Placental pericyte (primary cell): ENCODE measurements at places on chromosomes 1 and 21. TPM values are rescaled to one million over a fixed set of nuclear protein-coding genes. Genes with fewer than 3 reads are reported as not detected.

Gene OR10K1
- not detected in 2 replicates for total RNA-seq

Gene EPHA8
- total RNA-seq: not detected in 2 replicates

Gene HMCN1
- total RNA-seq: 4.2 and 5.5 TPM in 2 replicates

Gene TNFRSF14
- 19.5 and 31.1 TPM in 2 replicates for total RNA-seq

Gene IGSF9
- total RNA-seq: not detected in 2 replicates

Gene S1PR1
- 1.3 and 16.0 TPM in 2 replicates for total RNA-seq

Gene OR10T2
- total RNA-seq: not detected in 2 replicates

Gene IFNAR1
- total RNA-seq: 20.4 and 20.6 TPM in 2 replicates

Gene YRDC
- 23.9 and 34.9 TPM in 2 replicates for total RNA-seq

Gene SH2D2A
- total RNA-seq: 0.14 TPM in 1 of 2 replicates, not detected in the other

Gene BCAN
- not detected in 2 replicates for total RNA-seq

Gene KCNQ4
- total RNA-seq: under 0.01 TPM in 1 of 2 replicates, not detected in the other

Gene GUCA2B
- total RNA-seq: not detected in 2 replicates

Gene LENEP
- total RNA-seq: 0.86 TPM in 1 of 2 replicates, not detected in the other

Gene AMY1C
- not detected in 2 replicates for total RNA-seq

Gene KAZN
- 2.2 and 3.4 TPM in 2 replicates for total RNA-seq

Gene S100A1
- total RNA-seq: 0.14 and 0.44 TPM in 2 replicates

Gene TDRD5
- total RNA-seq: not detected in 2 replicates

Gene SEMA6C
- total RNA-seq: 0.57 and 1.8 TPM in 2 replicates

Gene VAV3
- under 0.01 and 0.57 TPM in 2 replicates for total RNA-seq

Gene OR2T2
- not detected in 2 replicates for total RNA-seq

Gene ARHGAP30
- under 0.01 TPM in 1 of 2 replicates, not detected in the other for total RNA-seq

Gene HTR1D
- total RNA-seq: 1.1 and 4.0 TPM in 2 replicates

Gene PPIAL4G
- total RNA-seq: under 0.01 TPM in 1 of 2 replicates, not detected in the other

Gene WDR64
- not detected in 2 replicates for total RNA-seq

Gene FAM151A
- not detected in 2 replicates for total RNA-seq

Gene S100A11
- total RNA-seq: 176 and 199 TPM in 2 replicates

Gene S100A8
- total RNA-seq: not detected in 2 replicates

Gene RAB7B
- total RNA-seq: 0.66 and 2.4 TPM in 2 replicates

Gene FALEC
- total RNA-seq: not detected in 2 replicates

Gene PRKACB
- total RNA-seq: 13.1 and 36.5 TPM in 2 replicates
